ENCODE measurements at places on chromosomes 4 and X.

DNA sequence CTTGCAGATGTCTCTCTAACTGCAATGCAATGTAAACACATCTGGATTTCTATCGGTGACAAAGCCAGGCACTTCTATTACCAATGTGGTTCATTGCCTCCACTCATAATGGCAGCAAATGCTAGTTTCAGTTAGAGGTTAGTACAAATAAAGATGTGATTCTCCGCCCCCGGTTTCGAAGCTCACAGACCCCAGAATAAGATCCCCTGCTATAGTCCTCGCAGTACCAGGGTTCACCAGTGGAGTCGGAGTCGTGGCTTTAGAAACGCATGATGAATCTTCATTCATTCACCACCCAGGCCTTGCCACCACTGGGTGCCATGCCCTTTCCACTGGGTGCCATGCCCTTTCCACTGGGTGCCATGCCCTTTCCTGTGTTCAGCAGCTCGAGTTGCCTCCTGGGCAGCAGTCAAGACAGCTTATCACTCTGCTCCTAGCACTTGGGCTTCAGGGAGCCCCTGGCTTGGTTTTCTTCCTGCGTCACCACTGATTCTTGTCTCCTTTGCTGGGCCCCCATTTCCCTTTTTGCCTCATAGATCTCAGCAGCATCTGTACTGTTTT lies 3.5 kb upstream of the NAA10 start:
- DNase-seq, result no peak

DNA sequence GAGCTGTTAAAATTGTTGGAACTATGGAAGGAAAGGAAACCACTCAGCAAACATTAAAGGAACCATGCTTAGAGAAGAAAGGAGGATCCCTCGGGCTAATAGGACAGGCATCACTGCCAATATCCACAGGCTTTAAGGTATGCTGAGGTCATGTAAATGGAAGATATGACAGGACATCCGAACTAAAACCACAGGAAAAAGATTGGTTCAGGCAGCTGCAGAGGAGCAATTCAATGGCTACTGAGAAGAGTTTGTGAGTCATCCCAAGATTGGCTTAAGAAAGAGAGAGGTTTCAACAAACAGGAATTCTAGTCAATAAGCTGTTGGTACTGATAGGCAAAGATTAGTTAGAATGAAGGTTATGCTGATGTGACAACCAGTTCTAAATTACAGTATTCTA lies 106.4 kb upstream of the FAM241A start:
- DNase-seq, result no peak

GRCh38 chr4:148090503-148091476 lies 351.4 kb downstream of the NR3C2 start:
- DNase-seq, result no peak

GRCh38 chrX:103405009-103405333 lies 28.6 kb downstream of the BEX3 start:
- DNase-seq, result no peak

GRCh38 chr4:8517946-8518345 lies 62.2 kb upstream of the GPR78 start:
- DNase-seq, result no peak
